ENCODE measurements at places on chromosomes 2 and 18.

DNA sequence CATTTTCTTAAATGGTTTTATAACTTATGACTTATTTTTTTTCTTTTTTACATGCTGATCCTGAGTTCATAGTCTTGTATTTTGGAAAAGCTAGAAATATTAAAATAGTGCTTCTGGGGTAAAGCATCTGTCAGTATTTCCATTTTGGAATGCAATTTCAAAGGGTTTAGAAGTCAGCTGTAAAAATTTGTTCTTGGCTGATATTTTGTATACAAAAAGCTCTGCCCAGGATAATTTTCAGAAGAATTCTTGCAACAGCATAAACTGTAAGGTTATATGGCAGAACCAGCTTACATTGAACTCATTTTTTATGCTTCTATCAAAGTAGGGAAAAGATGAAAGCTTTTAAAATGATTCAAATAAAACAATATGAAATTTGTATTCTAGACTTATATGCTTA lies 97.4 kb downstream of the DIS3L2 start:
- no peak for DNase-seq

- no peak for DNase-seq
Measured at GRCh38 chr18:53385889-53386288, 838.6 kb downstream of the MBD2 start.

- no peak for DNase-seq
Measured at GRCh38 chr2:42640261-42640660, 71.8 kb downstream of the MTA3 start.

GRCh38 chr2:16249246-16250055 lies 309.1 kb downstream of the MYCN start:
- no peak for DNase-seq

GRCh38 chr18:3211236-3211992 lies 8.4 kb downstream of the MYOM1 start:
- DNase-seq: peak; percentile 31

Data from NCI-H69 (cell line).